Activated naive CD4-positive, alpha-beta T cell treated with anti-CD3 and anti-CD28 coated beads for 36 hours (primary cell): ENCODE measurements at places on chromosomes 1 and 21. TPM values are rescaled to one million over a fixed set of nuclear protein-coding genes. Genes with fewer than 3 reads are reported as not detected.

UQCRHL gene
- 1.9 TPM for total RNA-seq

AIRE gene
- not detected for total RNA-seq

GRCh38 chr1:40633931-40634376, 31.5 kb downstream of the RIMS3 start:
- H3K36me3 ChIP-seq, result peaks cover 2% of the 10 kb centered on the region
- peaks cover 13% of the 10 kb centered on the region for H3K4me1 ChIP-seq
- no peak overlapping the region for H3K27ac ChIP-seq
- H3K4me3 ChIP-seq, result no peak overlapping the region
- H3K27me3 ChIP-seq, result no peaks in the 10 kb centered on the region
- DNase-seq, result no peak

ATAD3C gene
- 0.57 TPM for total RNA-seq

DLGAP3 gene
- 0.74 TPM for total RNA-seq

DNA sequence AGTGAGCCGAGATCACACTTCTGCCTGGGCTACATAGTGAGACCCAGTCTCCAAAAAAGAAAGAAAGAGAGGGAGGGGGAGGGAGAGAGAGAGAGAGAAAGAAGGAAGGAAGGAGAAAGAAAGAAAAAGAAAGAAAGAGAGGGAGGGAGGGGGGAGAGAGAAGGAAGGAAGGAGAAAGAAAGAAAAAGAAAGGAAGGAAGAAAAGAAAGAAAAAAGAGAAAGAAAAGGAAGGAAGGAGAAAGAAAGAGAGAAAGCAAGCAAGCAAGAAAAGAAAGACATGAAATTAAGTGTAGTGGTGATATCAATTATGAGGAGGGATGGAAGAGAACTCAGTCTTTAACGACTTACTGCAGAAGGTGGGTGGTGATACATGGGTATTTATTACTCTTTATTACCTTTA, 38.5 kb downstream of the CA6 start:
- DNase-seq, result no peak
- H3K27ac ChIP-seq, result no peak overlapping the region

DNA sequence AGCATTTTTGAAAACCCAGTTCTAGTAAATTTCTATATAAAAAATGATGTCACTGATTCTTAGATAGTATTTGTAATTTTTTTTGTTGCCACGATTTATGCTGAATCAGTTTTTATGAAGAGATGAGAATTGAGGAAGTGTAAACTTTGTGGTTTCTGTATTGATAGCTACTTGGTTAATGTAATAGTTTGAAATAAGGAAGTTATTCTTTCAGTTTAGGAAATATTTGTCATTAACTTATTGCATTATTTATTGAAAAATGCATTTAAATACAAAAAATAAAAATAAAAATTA, 97.8 kb downstream of the ZFYVE9 start:
- peaks cover 3% of the 10 kb centered on the region for H3K4me1 ChIP-seq
- peaks cover 3% of the 10 kb centered on the region for H3K36me3 ChIP-seq
- H3K27me3 ChIP-seq, result no peaks in the 10 kb centered on the region
- no peak overlapping the region for H3K27ac ChIP-seq
- no peak for DNase-seq
- no peak overlapping the region for H3K4me3 ChIP-seq

SLC25A34 gene
- 0.43 TPM for total RNA-seq

THEM5 gene
- total RNA-seq, result not detected

DNA sequence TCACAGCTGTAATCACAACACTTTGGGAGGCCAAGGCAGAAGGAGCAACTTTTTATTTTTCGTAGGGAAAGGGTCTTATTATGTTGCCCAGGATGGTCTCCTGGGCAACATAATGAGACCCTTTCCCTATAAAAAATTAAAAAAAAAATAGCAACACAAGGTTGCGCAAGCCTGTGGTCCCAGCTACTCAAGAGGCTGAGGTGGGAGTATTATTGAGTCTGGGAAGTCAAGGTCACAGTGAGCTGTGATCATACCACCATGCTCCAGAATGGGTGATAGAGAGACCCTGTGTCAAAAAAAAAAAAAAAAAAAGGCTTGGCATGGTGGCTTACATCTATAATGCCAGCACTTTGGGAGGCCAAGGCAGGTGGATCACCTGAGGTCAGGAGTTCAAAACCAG, 131.6 kb downstream of the TRIM33 start:
- no peaks in the 10 kb centered on the region for H3K36me3 ChIP-seq
- H3K27ac ChIP-seq, result no peak overlapping the region
- no peak overlapping the region for H3K4me3 ChIP-seq
- H3K27me3 ChIP-seq, result no peaks in the 10 kb centered on the region

- no peak overlapping the region for H3K4me3 ChIP-seq
- no peaks in the 10 kb centered on the region for H3K4me1 ChIP-seq
- peaks cover 21% of the 10 kb centered on the region for H3K27me3 ChIP-seq
- H3K27ac ChIP-seq, result no peak overlapping the region
- no peak for DNase-seq
Observed at GRCh38 chr1:71087713-71088112, 6.9 kb upstream of the ZRANB2 start.

DNA sequence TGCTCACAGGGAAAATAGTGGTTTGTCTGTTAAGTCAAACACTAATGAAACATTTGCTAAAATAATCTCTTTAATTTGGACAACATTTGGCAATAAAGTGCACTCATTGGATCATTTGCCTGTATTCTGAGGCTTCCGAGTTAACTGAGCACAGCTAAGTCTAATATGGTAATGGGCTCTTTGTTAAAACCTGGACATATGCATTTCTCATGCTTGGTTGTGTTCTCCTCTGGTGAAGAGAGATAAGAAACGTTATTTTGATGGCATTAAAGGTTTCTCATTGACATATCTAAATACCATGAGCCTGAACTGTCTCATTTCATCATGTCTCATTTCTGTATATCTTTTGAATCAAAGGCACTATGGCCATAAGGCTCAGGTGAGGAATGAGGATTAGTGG, 13.4 kb upstream of the NRIP1 start:
- no peak overlapping the region for H3K4me3 ChIP-seq
- no peaks in the 10 kb centered on the region for H3K27me3 ChIP-seq
- H3K36me3 ChIP-seq, result no peaks in the 10 kb centered on the region
- no peaks in the 10 kb centered on the region for H3K4me1 ChIP-seq
- no peak for DNase-seq

SFPQ gene
- 269 TPM for total RNA-seq

DNA sequence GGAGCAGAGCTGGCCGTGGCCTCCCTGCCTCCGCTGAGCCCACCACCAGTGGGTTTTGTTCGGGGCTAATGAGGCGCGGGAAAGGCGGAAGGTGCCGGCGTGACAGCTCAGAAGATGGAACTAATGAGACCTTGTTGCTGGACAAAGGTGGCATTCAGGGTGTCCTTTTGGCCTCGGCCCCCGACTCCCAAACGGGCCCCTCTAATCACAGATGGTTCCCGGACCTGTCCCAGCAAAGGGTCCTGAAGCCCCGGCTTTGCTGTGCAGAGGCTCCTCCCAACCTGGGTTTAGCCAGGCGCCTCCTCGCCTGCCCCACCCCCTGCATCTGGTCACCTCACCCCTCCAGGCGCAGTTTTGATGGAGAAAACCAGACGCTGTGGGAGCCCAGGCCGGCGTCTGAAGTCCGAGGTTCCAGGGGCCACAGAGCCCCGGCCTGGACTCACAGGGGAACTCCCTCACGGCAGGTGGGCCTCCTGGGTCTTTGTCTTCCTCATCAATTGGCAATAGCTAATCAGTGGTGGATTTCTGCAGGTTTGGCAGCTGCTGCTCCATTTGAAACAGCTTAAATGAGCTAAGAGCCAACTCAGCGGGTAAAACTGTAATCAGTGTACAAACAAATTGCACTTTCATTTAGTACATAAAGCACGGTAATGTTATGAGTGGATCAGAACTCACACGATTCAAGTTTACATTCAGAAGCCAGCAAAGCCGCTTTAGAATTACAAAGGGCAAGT, 44.3 kb upstream of the ADARB1 start:
- no peak overlapping the region for H3K4me3 ChIP-seq
- DNase-seq, result no peak
- H3K27ac ChIP-seq, result no peak overlapping the region
- no peaks in the 10 kb centered on the region for H3K4me1 ChIP-seq

- H3K36me3 ChIP-seq, result no peaks in the 10 kb centered on the region
- H3K4me3 ChIP-seq, result no peak overlapping the region
- H3K27ac ChIP-seq, result no peak overlapping the region
- no peak for DNase-seq
- H3K4me1 ChIP-seq, result no peaks in the 10 kb centered on the region
- H3K27me3 ChIP-seq, result peaks cover 7% of the 10 kb centered on the region
Observed at GRCh38 chr1:186994897-186995296, 166.1 kb downstream of the PLA2G4A start.

DNA sequence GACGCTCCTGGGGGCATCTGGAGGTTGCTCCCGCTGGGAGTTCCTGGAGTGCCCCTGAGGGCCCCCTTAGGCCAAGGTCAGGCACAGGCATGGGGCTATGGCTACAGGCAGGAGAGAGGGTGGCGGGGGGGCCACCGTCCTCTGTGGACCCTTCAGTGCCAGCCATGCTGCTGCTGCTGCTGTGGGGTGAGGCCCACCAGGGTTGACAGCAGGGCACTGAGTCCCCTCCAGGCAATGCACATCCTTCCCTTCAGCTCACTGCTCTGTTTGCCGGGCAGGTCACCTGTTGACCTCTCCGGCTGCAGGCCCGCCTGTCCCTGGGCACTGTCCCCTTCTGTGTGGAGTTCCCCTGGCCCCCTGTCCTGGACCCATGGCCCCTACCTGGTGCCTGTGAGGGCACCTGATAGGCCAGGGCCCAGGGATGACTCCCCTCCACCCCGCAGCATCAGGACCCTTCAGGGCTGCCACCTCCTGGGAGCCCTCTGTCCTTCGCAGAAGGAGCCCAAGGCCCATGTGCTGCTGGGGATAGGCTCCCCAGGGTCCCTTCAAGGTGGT, 34.1 kb upstream of the ADARB1 start:
- no peaks in the 10 kb centered on the region for H3K4me1 ChIP-seq
- H3K27ac ChIP-seq, result no peak overlapping the region
- H3K4me3 ChIP-seq, result no peak overlapping the region
- H3K27me3 ChIP-seq, result peaks cover 5% of the 10 kb centered on the region

PLPPR5 gene
- not detected for total RNA-seq

RHD gene
- total RNA-seq, result not detected

LGR6 gene
- total RNA-seq, result 0.22 TPM

OR2AJ1 gene
- total RNA-seq, result not detected

DNA sequence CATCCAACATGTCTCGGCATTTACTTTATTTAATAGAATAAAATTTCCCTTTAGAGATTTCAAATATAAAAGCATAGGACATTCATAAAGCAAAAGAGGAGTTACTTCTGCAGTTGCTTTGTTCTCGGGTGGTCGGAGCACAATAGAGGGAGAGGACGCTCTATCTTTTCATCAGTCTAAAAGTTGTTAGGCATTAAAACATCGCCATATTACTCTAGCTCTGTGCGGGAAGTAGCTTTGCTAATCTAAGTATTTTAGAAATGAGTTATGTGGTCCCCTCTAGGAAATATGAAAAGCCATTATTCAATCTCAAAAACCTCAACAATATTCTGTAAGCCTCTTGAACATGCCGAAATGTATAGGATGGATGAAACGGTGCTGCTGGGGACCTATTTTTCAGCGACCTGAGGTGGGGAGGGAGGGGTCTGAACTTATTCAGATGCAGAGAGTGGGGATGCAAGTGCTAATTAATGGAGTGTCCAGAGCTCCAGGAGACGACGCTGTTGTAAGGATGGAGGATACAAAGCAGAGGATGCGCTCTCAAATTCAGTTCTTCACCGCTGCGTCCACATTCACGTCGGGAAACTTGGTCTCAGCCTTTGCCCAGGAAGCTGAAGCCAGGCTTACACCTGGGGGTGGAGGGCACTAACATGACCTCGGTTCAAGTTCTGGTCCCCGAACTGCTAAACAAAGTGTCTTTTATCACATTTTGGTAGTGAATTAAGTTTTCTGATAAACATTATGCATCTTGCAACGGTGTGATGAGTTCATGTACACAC, 6.3 kb downstream of the CDKN2C start:
- H3K36me3 ChIP-seq, result peaks cover 7% of the 10 kb centered on the region
- H3K4me3 ChIP-seq, result peak overlapping the region; percentile 75
- no peak for DNase-seq
- H3K27me3 ChIP-seq, result peaks cover 39% of the 10 kb centered on the region
- H3K27ac ChIP-seq, result no peak overlapping the region

DNA sequence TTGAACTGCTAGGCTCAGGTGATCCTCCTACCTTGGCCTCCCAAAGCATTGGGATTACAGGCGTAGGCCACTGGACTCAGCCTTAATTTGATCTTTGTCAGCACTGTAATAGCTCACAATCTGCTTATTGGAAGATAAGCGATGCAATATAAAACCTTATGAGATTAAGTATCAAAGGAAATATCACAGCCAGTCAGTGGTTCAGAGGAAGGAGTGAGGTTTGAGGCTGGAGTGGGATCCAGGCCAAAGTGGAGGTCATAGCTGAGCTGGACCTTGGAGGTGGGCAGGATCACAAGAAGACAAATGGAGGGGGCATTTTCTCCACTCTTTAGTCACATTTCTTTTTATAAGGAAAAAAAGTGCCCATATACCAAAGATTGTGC, 228.5 kb downstream of the RHOU start:
- no peak for DNase-seq
- no peaks in the 10 kb centered on the region for H3K27me3 ChIP-seq
- no peaks in the 10 kb centered on the region for H3K4me1 ChIP-seq
- H3K4me3 ChIP-seq, result no peak overlapping the region
- no peak overlapping the region for H3K27ac ChIP-seq
- no peaks in the 10 kb centered on the region for H3K36me3 ChIP-seq

TACSTD2 gene
- not detected for total RNA-seq

CACNA1S gene
- total RNA-seq, result not detected

RIMS3 gene
- 3.6 TPM for total RNA-seq

DNA sequence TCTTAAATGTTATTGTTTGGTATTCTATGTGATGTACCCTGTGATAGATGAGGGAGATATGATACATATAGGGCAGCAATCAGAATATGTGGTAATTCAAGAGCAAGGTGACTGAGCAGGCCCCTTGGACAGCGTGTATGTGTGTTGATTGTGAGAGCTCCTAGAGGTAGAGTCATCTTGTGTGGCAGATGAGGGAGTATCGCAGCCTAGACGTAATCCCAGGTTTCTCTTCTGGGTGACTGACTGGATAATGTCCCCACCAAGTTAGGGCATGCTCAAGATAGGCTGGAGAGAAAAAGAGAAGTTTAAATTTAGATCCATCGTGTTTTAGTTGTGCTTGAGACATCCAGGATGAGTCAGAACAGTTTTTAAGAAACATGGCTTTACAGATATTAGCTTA, 185.3 kb downstream of the ZP4 start:
- H3K4me1 ChIP-seq, result no peaks in the 10 kb centered on the region
- no peaks in the 10 kb centered on the region for H3K27me3 ChIP-seq

- peaks cover 31% of the 10 kb centered on the region for H3K4me1 ChIP-seq
- no peak overlapping the region for H3K27ac ChIP-seq
- H3K4me3 ChIP-seq, result peak overlapping the region; percentile 75
- no peak for DNase-seq
- H3K27me3 ChIP-seq, result peaks cover 26% of the 10 kb centered on the region
Observed at GRCh38 chr1:1058088-1058905, 15.8 kb downstream of the RNF223 start.

GRCh38 chr21:41074396-41075184, 93.4 kb upstream of the BACE2 start:
- H3K36me3 ChIP-seq, result no peaks in the 10 kb centered on the region
- H3K27me3 ChIP-seq, result peaks cover 4% of the 10 kb centered on the region
- no peaks in the 10 kb centered on the region for H3K4me1 ChIP-seq
- DNase-seq, result no peak

GRCh38 chr1:172719694-172720138, 60.8 kb downstream of the FASLG start:
- H3K4me1 ChIP-seq, result peaks cover 33% of the 10 kb centered on the region
- no peak overlapping the region for H3K27ac ChIP-seq
- DNase-seq, result no peak
- H3K36me3 ChIP-seq, result no peaks in the 10 kb centered on the region
- peaks cover 3% of the 10 kb centered on the region for H3K27me3 ChIP-seq

GRCh38 chr1:26863685-26864077, 732 bp downstream of the SFN start:
- no peaks in the 10 kb centered on the region for H3K27me3 ChIP-seq
- no peaks in the 10 kb centered on the region for H3K36me3 ChIP-seq
- no peak for DNase-seq
- H3K4me1 ChIP-seq, result peaks cover 21% of the 10 kb centered on the region
- peak overlapping the region; percentile 92 for H3K4me3 ChIP-seq
